ENCODE measurements at places on chromosomes 1 and 21. TPM values are rescaled to one million over a fixed set of nuclear protein-coding genes. Genes with fewer than 3 reads are reported as not detected.

INTS3 gene
- total RNA-seq: 18.2 TPM

FCGR2B gene
- total RNA-seq: 1.3 TPM

HNRNPU gene
- total RNA-seq: 307 TPM

COL11A1 gene
- total RNA-seq: 0.24 TPM

RSPO1 gene
- total RNA-seq: not detected

FYB2 gene
- total RNA-seq: 4.7 TPM

CPTP gene
- 8.5 TPM for total RNA-seq

PRELP gene
- 0.09 TPM for total RNA-seq

OR4F29 gene
- total RNA-seq: not detected

NUP210L gene
- 0.14 TPM for total RNA-seq

RNU1-1 gene
- total RNA-seq: 17,380 TPM

RHD gene
- 0.61 TPM for total RNA-seq

RPE65 gene
- 0.24 TPM for total RNA-seq

OR2L5 gene
- 0.05 TPM for total RNA-seq

PALMD gene
- 7.4 TPM for total RNA-seq

CFHR4 gene
- 0.19 TPM for total RNA-seq

CHAF1B gene
- total RNA-seq: 6.1 TPM

CTTNBP2NL gene
- 4.2 TPM for total RNA-seq

PTGER3 gene
- total RNA-seq: 0.57 TPM

TFF3 gene
- total RNA-seq: 5.1 TPM

ADAMTS4 gene
- total RNA-seq: 0.61 TPM

LMX1A gene
- 0.05 TPM for total RNA-seq

HFM1 gene
- total RNA-seq: 0.85 TPM

URB1 gene
- total RNA-seq: 4.7 TPM

RGS7 gene
- 0.05 TPM for total RNA-seq

ANKRD45 gene
- 0.33 TPM for total RNA-seq

CLCA2 gene
- 0.42 TPM for total RNA-seq

PLCH2 gene
- 0.90 TPM for total RNA-seq

HOOK1 gene
- 4.7 TPM for total RNA-seq

GPR61 gene
- total RNA-seq: 0.42 TPM

SPRR1B gene
- total RNA-seq: 1.2 TPM

RIMKLA gene
- 0.19 TPM for total RNA-seq

NHLH1 gene
- 0.05 TPM for total RNA-seq

FCRL6 gene
- 0.33 TPM for total RNA-seq

KRTAP21-3 gene
- not detected for total RNA-seq

ERICH3 gene
- total RNA-seq: 5.2 TPM

ZSWIM5 gene
- total RNA-seq: 0.24 TPM

ARHGAP30 gene
- 65.7 TPM for total RNA-seq

DDR2 gene
- total RNA-seq: 2.4 TPM

FBLIM1 gene
- 1.6 TPM for total RNA-seq

FNDC10 gene
- 0.24 TPM for total RNA-seq

TMOD4 gene
- total RNA-seq: 0.38 TPM

CCNL2 gene
- 73.8 TPM for total RNA-seq

ALPL gene
- total RNA-seq: 0.90 TPM

TCHHL1 gene
- 0.05 TPM for total RNA-seq
